ENCODE measurements at places on chromosomes 6 and 20.

GRCh38 chr20:15482525-15482924 is 1090.7 kb downstream of the KIF16B start:
- no peak for DNase-seq

DNA sequence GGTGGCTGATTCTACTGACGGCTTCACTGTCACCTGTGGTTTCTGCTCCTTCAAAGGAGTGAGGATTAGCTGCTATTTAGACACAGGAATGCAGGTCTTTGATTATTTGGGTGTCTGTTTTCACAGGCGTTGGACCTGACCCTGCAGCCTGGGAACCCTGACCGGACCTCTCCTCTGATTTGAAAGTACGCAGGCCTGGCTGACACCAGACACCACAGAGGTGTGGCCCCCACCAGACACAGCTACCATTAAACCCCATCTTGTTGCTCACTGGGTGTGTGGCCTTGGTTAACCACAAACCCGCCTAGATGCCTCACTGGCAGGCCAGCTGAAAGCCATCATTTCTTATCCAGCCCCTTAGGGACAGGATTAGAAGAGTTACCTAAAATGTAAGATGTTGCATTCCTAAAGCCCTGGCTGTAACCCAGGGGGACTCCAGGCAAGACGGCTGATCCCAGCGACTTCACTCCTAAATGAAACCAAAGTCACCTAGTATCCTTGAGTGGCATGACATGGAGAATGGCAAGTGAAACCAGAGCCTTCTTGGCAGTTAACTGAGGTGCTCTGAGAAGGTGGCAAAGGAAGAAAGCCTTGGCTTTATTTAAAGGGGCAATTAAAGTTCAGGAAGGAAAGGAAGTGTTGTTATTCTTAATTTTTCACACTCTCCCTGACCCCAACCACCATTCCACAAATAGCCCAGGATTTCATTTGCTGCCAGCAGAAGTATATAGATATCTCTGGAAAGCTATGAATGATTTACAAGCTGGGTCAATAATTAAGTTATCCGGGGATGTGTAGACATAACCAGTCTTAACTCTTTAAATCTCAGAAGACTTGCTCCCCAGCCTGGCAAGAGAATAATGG is 169.9 kb downstream of the QRSL1 start:
- DNase-seq, result no peak

DNA sequence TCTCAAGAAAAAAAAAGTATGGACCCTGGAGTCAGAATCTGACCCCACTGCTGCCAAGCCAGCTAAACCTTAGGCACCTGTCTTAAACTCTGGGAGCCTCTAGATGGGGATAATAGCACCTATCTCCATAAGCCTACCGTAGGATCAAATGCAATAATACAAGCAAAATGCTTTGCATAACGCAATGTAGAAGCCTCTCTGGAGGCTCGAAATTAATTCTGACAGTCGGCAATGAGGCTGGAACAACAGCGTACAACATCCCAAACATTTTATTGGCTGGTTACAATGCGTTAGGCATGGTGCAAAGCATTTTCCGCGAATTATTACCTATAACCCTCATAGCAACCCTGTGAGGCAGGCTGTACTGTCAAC is 521 bp downstream of the CDK5RAP1 start:
- no peak for DNase-seq

DNA sequence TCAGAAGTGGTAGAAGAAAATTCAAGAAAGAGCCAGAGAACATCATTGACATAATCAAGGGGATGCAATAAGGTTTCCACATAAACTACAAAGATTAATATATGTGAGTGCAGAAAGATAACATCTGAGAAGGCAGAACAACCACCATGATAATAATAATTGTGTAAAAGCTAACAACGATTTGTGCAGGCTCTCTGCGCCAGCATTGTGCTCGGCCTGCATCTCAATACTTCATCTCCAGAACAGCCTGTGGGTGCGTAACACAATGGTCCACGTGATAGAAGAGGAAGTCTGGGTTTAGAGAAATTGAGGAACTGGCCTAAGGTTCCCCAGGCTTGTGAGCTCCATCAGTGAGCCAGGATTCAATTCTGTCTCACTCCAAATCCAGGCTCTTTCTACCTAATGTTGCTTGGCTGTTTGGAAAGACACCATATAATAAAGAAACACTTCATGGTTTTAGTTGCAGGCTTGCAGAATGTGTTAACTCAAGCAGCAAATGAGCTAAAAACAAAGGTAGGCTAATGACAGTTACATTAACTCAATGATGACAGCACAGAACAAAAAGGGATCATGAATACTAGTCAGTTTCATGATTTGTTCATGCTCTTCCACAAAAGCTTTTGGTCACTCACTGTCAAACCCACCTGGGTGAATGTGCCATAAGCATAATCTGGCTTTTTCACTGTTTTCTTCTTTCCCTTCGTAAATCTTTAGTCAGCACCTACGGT is 71.2 kb downstream of the LY86 start:
- no peak for DNase-seq

DNA sequence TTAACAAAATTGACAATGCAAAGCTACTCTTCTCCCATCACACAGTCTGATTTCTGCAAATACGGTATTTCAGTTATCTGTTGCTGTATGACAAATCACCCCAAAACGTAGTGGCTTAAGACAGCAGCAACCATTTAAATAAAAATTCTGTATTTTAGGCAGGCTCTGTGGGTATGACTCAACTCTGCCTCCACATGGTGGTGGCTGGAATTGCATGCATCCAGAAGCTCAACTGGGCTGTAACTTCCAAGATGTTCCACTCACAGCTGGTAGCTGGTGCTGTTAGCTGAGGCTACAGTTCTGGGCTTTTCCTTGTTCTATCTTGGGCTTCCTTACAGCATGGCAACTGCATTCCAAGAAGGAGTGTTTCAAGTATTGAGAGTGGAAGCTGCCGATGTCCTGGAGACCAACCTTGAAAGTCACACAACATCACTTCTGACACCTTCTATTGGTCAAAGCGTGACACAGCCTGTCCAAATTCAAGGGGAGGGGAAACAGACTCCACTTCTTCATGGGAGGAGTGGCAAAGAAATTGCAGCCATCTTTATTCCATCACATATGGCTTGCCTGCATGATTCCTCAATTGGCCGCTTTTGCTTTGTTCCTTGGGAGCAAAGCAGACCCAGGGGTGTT is 39.7 kb upstream of the TULP1 start:
- DNase-seq, result no peak

GRCh38 chr6:37547564-37548061 is 47.9 kb upstream of the CCDC167 start:
- DNase-seq, result no peak

DNA sequence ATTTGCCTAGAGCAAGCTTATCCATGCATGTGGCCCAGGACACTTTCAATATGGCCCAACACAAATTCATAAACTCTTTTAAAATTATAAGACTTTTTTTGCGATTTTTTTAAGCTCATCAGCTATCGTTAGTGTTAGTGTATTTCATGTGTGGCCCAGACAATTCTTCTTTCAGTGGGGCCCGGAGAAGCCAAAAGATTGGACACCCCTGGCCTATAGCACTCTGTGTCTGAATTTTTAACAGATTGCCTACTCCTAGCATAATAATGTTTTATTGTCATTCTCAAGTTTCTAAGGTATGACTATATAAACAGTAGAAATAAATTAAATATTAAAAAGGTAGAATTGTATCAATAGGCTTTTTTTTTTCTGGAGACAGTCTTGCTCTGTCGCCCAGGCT is 48.6 kb upstream of the LOC128125822 start:
- DNase-seq, result no peak

DNA sequence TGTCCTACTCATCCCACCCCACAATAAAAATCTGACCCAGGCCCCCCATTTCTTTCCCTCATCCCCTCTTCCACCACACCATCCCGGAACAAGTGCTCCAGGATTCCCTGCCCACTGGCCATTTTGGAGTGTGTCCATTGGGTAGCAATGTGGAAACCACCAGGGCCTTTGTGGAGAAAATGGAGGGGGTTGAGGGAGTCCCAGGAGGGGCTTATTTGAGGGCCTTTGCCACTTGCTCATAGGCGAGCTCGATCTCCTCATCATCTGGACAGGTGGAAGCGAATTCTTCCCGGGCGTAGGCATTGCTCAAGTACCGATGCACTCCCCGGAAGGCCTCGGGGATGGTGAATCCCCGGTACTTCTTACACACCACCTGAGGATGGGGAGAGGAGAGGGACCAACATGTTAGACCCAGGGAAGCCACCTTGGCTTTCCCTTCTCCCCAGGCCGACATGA is 1.6 kb upstream of the DDAH2 start:
- DNase-seq, result no peak

GRCh38 chr20:13765299-13765698 is 19.4 kb downstream of the ESF1 start:
- no peak for DNase-seq

DNA sequence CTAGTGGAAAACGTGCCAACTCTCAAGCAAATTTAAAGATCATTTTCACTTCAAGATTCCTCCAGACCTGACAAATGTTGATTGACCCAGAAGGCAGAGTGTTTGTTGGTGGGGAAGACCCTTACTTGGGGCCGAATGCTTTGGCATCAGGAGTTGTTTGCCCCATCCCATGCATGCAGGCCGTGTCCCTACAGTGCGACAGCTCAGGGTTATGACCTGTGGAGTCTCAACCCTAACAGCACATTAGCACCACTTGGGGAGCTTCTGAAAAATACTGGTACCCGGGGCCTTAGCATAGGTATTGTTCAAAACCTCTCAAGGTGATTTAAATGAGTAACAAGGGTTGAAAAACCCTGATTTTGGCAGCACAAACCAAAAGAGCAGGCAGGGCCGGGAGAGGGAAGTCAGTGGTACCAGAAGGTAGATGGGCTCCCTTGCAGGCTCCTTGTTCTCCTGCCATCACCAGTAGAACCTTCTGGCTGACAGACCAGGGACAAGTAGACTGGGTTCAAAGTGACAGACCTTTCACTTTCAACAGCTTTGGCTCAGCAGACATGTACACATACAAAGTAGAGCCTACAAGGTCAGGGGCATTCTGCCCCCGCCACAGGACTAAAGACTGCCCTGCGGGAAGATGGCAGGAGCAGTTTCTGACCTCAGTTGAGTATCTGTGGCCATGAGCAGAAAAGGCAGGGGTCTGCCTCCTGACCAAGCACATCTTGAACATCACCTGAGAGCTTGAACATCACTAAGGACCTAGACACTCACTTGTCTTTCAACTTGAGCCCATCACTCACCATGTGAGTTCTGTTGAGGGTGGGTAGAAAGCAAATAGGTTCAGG is 39.6 kb downstream of the PLCG1 start:
- peak; percentile 29 for DNase-seq

DNA sequence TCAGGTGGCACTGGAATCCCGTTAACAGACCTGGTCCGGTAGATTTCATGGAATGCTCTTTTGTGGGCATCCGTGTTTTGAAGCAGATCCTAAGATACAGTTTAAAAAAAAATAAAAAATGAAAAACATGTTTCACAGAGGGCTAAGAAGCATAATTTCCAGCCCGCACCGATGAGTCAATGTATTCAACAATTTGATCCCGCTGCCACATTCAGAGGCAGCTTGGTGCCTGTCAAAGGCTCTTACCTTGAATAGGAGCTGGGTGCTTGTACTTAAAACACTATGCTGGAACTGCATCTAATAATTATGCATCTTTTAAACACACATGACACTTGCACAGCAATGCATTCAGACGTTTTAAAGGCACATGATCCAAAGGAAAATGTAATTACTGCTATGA is 164.8 kb downstream of the SYNE1 start:
- DNase-seq, result no peak

DNA sequence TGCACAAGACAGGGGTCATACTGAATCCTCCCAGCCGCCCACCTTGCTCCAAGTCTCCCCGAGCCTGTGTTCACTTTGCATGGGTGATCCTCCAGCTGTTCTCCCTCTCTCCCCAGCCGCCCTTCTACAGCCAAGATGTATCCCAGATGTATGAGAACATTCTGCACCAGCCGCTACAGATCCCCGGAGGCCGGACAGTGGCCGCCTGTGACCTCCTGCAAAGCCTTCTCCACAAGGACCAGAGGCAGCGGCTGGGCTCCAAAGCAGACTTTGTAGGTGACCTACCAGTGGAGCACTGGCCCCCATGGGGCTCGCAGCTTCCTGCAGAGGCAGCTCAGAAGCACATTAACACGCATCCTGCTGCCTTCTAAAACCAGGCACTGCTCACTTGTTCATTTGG is 14.6 kb upstream of the IFT52 start:
- no peak for DNase-seq

All from dorsolateral prefrontal cortex (tissue), 122 donors.